K562 (cell line): ENCODE measurements at places on chromosomes 7 and 10.
A peak's percentile ranks its signal among the peaks of the same experiment; 100 is the strongest.

- no peak for DNase-seq
Measured at GRCh38 chr10:36251068-36251467, 609.0 kb upstream of the FZD8 start.

DNA sequence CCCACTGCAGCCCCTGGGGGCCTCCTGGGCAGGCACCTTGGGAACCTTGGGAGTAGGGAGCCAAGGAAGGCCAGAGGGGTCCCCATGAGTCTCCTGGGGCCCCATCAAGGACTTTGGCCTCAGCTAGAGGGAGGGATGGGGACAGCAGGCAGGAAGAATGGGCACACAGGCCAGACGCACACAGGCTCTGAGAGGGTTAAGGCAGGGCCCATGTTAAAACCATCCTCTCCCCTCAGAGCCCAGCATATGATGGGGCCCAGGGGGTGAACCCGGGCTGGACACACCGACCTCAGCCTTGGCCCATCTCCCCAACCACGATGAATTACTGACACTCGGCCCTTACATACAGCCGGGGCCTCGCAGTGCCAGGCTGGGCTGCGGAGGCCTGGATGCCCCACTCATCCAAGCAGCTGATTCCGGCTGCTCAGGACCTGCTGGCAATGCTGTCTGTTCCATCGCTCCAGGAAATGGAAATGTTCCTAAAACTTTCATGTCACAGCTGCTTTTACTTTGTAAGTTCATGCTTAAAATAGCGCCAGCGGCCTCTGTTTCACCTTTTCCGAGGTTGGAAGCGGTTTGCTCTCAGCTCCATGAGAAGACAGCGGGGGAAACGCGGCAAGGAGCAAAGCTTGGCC lies 17.3 kb upstream of the INPP5A start:
- no peak for DNase-seq

DNA sequence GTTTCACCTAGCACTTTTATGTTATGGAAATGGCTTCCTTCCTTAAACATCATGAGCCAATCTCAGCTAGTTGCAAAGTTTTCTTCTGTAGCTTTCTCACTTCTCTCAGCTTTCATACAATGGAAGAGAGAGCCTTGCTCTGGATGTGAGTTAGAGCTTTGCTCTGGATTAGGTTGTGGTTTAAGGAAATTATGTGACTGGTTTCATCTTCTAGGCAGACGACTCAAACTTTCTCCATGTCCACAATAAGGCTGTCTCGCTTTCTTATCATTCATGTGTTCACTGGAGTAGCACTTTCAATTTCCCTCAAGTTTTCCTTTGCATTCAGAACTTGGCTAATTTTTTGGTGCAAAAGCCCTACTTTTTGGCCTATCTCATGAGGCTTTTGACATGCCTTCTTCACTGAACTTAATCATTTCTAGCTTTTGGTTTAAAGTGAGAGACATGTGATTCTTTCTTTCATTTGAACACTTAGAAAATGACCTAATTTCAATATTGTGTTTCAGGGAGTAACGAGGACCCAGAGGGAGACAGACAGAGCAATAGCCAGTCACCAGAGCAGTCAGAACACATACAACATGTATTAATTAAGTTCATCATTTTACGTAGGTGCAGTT lies 49.8 kb downstream of the CNOT4 start:
- DNase-seq, result no peak

DNA sequence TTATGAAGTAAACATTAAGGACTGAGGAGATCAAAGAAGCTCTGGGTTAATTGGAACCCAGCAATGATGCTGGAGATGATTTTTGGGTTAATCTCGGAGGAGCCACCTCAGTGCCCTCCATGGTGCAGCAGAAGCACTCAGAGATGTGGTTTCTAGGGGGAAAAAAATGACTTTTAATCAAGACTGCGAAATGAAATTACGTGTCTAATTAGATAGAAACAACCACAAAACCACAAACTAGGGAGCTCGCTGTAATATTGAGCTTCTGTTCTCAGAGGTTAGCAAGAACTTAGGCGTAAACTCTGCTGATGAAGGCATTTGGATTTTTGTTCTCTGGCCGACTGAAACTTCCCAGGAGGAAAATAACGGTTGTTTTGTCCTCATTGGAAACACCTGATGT lies 319.0 kb downstream of the GRID1 start:
- no peak for DNase-seq

DNA sequence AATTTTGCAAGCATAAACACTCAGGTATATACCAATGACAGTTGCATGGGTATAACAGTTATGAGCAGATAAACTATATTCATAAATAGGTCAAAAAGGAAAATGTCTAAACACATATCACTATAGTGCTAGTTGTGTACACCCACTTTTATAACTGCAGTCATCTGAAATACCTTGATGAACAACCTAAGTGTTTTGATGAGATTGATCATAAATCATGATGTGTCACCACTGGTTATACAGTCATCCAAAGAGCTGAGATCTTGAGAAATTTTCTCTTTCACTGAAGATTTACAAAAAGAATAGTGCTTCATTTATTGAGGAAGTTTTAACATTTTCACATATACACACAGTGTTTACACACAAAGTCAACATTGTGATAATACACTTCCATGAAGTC lies 78.6 kb upstream of the SLC25A13 start:
- DNase-seq, result no peak

DNA sequence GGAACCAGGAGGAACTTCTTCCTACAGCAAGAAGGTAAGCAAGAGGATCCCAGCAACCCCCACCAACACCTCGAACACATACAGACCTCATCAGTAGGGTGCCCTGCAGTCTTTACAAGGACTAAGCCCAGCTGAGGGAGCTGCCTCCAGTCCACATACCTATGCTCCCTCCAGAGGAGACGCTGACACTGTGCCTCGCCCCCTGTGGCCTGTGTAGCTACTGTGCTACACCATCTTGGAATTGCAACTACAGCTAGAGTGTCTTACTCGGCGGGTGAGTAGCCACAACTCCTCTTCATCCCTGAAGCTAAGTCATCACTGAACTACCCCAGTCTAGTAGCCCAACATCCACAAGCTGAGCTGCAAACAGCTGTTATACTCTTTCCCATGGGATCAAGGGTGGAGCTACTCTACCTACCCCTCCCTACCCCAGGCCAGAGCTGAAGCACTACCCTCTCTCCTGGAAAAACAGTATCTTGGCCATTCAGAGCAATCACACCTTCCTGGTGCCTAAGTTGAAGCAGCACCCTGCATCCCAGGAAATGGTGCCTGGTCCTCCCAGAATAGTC lies 42.2 kb upstream of the CAMK2B start:
- DNase-seq, result no peak

GRCh38 chr7:50832744-50833143 lies 50.0 kb upstream of the GRB10 start:
- no peak for DNase-seq

- DNase-seq, result peak; percentile 8
Measured at GRCh38 chr10:33566001-33566400, 231.5 kb upstream of the NRP1 start.

DNA sequence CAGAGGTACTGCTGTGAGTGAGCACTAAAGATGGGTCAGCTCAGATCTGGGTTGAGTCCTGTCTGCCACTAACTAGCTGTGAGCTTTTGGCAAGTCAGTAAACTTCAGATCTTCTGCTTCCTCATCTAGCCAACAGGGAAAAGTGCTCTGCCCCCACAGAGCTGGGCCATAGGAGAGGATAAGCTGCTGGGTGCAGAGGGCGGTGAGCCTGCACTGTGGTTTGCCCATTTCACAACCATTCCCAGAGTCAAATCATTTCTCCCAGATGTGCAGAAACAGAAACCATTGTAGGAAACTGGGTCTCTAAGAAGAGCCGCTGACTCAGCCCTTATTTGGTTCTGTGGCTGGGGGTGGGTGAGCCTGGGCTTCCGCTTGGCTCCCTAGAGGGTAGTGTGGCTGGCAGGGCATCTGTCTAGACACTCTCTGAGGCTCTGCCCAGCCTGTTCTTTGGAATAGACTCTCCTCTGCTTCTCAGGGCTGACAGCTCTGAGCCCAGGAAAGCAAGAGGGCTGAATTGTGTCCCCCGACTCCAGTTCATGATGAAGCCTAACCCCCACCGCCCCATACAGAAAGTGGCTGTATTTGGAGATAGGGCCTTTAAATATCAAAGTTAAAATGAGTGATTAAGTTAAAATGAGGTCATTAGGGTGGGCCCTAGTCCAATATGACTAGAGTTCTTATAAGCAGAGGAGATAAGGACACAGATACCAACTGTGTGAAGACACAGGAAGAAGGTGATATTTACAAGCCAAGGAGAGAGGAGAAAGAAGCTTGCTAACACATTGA lies 29.5 kb upstream of the ARHGAP22 start:
- DNase-seq, result no peak

DNA sequence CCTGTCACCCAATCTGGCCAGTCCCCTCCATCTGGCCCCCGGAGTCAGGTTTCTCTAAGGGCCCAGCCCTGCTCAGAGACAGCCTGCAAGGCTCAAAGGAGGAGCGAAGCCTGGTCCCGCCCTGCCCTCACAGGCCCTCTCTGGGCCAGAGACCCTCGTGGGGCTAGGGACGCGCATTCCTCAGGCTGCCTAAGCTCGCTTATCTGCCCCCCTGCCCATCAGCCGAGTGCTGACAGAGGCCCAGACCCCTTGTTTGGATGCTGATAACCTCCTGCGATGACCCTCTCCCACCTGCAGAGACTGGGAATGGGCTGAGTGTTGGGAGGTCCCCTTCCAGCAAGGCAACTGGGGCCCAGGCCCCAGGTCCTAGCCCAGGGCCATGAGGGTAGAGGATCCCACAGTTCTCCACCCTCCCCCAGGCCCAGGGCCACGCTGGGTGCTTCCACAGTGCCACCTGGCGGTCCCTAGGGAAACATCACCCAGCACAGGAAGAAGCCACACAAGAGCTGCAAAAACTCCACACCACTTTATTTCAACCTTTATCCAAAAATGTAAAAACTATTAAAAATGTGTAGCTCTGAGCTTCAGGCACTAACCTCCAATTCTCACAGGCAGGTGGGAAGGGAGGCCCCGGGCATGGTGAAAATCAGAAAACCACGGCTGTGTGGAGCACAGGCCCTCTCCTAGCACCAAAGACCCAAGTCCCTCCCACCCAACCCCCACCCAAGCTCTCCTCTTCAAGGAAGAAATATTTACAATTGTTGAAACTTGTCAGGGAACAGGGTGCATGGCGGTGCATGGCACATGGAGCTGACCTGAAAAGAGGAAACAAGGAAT lies 2.2 kb downstream of the NPM3 start:
- DNase-seq, result peak; percentile 78

GRCh38 chr10:129951101-129951969 lies 12.7 kb downstream of the EBF3 start:
- DNase-seq, result no peak

DNA sequence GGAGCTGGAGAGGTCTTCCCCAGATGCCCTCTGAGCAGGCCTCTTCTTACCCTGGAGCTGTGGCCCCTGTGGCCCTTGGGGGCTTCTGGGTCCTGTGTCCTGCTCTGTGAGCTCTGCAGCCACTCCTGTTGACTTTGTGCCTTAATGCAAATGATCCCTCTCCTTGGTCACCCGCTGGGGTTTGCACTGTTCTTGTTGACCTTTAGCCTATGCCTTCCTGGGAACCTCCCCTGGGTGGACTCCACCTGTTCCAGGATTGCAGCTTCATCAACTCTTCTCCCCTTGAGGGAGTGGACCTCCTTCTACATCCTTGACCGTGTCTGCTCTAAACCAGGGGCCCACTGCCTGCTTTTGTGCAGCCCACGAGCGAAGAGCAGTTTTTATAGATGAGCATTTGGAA lies 58.6 kb upstream of the CTBP2 start:
- no peak for DNase-seq

DNA sequence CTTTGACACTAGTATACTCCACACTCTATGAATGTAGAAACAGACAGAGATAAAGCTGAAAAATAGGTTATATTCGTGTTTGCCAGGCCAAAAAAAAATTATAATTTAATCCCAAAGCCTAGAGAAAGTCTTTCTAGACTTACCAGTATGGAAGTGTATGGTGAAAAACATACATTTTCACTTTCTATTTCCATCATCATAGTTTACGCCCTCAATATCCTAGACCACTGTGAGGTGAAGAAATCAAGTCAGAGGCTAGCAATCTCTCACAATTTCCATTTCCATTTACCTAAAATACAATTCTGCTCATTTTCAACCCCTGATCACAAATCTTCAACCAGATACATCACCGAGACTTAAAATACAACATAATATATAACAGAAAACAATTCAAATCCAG lies 16.2 kb downstream of the GPR22 start:
- DNase-seq, result no peak

GRCh38 chr10:7338469-7338868 lies 72.4 kb downstream of the SFMBT2 start:
- DNase-seq, result no peak

- DNase-seq, result no peak
Measured at GRCh38 chr7:45596665-45597095, 22.5 kb downstream of the ADCY1 start.

DNA sequence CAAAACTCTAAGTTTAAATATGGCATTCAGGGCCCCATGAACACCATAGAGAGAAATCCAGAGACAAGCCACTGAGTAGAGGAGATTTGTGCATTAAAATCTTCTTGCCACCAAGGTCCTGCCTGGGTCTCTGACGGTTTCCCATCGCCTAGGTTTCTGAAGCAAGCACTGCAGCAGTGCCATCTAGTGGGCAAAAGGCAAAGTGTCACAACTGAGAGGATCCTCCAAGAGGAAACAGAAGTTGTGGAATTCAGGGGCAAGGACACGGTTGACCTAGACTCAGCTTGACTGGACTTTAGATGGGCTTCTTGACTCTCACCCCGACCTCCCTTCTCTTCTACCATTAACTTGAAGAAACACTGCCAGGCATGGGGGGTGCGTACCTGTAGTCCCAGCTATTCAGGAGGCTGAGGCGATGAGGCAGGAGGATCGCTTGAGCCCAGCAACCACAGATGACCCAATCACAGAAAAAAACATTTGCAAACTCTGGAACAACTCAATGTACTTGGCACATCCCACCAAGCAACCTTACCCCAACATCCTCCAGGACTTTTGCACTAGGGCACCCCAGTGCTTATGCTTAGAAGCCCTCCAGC lies 604.1 kb downstream of the GALNT17 start:
- DNase-seq, result peak; percentile 56

DNA sequence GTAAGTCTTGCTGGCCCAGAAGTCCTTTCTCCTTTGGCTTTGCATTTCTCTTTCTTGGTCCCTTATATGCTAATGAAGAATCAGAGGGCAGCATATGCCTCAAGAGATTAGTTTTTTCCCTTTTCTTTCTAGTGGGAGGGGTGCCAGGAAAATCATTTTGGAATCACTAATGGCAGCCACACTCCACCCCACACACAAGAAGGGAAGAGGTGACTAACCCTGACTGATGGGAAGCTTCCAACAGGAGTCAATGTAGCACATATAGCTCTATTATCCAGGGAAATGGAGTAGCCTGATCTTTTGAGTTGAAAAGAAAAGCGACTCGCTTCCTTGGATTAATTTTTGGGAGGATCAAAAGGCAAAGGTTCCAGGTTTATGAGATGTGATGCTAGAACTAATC lies 225.3 kb downstream of the KIF20B start:
- no peak for DNase-seq

DNA sequence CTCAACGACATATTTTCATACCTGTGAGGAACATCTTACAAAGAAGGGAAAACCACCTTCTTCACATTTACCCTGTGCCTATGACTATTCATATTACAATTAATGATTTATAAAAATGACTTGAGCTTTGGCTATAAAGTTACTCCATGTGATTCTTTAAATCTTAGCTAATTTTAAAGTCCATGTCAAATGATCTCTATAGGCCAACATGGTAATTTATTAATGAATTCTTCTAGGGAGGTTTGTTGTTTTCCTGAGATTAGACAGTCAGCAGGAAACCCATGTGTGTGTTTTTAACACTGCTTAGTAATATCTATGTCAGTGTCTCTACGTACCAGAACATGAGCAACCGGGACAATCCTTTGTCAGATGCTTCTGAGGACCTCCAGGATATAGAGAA lies 307.3 kb downstream of the IPMK start:
- no peak for DNase-seq

GRCh38 chr10:62788861-62789467 lies 15.6 kb upstream of the ADO start:
- no peak for DNase-seq
